ENCODE measurements at places on chromosomes 5 and 9.
A peak's percentile ranks its signal among the peaks of the same experiment; 100 is the strongest.

GRCh38 chr5:14439087-14439871 lies 142.3 kb upstream of the OTULINL start:
- DNase-seq, result no peak

GRCh38 chr9:21096901-21097255 lies 19.1 kb upstream of the IFNB1 start:
- no peak for DNase-seq

DNA sequence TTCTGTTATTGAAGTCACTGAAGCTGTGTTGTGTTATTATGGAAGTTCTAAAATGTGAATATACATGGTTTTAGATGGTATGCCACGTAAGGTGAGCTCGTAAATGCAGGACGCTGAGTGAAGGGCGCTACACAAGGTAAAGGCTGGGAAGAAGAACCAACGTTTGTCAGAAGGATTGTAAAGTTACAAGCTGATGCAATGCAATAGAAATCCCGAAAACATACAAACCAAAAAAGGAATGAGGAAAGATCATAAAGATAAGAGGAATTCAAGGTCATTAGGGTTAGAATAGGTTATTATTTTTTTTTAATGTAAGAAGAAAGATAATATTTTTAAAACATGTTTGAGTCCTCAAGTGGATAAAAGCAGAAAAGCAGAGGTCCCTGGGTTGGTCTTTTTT lies 538.6 kb downstream of the CDH12 start:
- no peak for DNase-seq

- DNase-seq, result no peak
Observed at GRCh38 chr5:150175076-150175475, 8.5 kb downstream of the CDX1 start.

DNA sequence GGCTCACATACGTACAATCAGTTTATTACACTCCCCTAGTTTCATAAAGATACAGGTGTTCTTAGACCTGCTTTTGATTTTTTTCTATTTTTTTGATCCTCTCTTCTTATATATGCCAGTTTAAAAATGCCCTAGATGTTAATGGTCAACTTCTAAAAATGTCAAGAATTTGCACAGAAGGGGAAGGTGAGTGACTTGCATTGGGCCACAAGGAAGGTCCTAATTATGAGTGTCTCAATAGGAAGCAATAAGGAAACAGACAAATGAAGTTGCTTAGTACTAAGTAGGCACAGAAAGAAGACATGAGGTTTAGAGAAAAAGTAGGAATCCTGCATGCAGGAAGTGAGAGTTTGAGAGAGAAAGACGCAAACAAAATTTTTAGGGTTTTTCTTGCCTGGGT lies 3.2 kb upstream of the CCDC171 start:
- no peak for DNase-seq

- DNase-seq, result no peak
Observed at GRCh38 chr5:173786286-173787187, 101.6 kb upstream of the CPEB4 start.

DNA sequence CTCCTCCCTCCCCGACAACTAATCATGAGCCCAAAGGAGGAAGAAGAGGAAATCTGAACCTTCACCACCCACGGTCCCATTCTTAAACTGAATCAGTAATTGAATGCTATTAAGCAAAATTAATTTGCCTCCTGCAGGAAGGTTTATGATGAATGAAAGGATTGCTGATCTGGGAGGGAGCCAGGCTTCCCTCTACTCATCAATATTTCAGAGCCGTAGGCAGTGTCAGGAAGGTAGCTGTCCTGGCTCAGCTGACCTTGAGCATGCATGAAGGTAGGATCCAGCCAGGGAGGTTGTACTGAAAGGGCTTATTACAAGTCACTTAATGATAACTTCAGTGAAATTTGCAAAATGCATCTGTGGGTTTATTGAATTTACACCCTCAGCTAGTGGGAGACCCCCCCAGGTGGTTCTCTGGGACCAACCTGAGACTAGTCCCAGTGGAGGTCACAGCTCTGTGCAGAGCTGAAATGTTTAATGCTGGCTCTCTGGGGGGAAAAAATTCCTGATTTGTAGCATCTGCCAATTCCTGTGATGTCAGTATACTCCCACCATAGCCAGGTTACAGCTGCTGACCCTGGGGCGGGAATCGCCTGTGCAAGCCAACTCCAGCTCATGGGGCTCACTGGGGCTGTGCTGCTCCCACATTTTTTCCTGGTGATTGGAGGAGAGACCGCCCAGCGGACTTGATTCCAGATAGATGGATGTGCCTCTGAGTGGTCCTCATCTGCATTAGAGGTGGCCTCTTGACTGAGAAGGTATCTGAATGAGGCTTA lies 47.9 kb upstream of the NCS1 start:
- no peak for DNase-seq

DNA sequence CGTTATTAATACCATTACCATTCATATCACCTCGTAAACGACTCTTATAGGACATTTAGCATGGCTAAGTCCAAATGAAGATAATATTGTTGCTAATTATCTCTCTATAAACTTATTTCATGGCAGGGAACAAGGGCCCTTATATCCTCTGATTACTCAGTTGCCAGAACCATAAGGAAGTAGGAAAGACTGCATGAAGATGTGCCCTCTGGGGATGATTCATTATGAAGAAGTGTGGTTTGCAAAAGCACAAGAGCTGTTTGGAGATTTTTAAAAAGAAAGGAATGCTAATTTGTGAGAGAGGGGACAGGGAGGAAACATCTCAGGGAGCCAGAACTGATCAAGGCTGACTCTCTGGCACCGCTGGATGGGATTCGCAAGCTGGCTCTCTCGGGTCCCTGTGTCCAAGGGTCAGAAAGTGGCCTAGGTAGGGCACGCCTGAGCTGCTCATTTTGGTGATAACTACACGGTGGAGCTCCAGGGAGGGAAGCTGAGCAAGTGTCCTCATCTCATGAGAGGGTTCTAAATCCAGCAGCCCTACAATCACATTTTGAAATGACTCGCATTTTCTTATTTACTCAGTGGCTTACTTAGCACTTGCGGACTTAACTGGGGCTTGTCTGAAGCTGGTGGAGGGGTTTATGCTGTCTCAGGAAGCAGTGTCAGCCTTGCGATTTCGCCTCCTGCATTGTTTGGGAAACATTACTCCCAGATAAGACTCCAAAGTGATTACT lies 136.8 kb downstream of the C5orf15 start:
- no peak for DNase-seq

DNA sequence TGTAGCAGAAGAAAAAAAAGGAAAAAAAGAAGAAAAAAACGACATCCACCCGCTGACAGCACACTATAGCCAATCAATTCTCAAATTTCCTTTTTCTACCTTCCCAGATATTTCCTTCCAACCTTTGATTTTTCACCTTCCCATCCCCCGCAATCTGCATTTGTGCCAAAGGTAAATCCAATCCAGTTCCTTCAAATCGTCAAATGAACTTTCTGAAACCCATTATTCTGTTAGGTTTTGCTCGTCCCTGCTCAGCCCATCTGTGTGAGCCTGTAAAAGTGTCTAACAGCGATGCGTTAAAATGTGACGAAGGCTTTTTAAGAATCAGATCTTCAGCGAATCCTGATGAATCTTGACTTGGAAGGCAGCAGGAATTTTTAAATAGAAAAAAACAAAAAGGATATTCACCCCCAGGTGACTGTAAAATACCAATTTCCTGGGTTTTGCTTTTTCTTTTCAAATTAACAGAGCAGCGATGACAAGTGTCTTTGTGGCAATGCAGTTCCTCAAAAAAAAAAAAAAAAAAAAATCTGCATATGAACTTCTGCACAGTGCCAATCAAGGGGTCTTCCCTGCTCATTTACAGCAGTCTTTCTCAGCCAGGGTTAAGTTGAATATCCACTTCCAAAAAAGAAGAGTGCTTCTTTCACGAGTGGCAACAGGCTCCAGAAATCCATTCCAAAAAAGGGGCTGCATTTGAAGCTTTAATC lies 367 bp upstream of the SHC3 start:
- no peak for DNase-seq

DNA sequence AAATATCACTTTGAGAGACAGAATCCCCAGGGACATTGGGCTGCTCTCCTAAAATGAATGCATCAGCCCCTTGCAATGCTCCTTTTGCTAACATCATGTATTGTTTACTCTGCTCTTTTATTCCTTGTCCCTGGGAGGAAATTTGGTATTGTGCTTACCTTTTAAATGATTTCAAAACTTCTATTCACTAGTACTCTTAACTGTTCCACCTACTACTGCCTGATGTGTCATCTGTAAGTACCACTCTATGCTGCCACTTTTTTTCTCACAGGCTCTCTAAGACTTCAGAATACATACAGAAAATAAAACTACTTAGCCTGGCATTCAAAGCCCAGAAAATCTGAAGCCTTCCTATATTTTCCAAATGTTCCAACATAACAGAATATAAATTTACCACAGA lies 667.2 kb downstream of the BRINP1 start:
- DNase-seq, result no peak

- no peak for DNase-seq
Observed at GRCh38 chr9:91285729-91286353, 75.9 kb downstream of the AUH start.

DNA sequence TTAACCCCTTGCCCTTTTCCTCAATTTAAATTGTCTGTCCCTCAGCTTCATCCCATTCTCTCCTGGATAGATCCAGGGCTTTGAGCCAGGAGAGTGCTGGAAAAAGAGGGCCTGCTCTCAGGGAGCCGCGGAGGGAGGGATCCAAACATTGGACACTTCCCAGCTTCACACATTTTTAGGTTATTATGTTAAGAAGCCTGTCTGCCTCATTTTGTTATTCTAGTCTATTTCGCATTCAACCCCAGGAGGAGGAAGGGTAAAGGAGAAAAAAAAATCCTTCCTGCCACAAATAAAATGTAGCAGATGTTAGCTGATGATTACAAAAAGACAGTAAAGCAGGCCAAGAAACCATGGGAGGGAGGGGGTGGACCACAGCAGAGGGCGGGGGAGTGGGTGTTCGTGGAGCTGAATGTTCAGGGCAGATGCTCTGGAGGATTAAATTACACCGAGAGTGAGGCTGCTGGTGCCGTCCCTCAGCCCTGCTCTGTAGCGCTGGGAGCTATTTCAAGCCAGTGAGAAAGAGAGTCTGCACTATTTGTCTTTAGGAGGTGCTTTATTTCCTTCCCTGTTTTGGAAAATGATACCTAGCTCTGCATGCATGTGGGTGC lies 60.6 kb upstream of the ZFR start:
- DNase-seq, result no peak

DNA sequence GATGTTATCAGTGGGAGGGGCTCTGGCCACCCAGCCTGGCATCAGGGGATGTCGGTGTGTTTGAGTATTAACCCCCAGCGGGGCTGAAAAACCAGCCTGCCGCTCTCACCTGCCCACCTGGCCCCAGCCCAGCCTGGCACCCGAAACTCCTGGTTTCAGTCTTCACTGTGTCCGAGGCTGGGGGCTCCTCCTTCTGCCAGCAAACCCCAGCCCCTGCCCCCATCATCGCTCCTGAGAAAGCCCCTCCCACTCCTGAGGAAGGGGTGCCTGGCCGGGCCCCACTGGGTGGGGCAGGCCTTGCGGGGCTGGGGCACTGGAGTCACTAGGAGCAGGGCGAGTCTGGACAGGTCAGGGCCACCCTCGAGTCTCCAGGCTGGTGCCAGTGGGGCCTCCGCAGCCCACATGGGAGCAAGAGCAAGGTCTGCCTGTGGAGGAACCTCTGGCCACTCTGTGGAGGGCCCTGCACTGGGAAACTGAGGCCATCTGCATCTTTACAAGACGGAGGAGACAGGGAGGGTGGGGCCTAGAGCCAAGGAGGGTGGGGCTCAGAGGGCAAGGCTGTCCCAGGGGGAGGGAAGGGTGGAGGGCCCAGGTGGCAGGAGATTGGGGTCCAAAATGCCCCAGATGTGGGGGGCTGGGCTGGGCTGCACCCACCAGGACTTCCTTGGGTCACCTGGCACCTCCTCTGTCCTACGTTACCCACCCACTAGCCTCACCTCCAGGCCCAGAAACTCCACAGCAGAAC lies 51.5 kb upstream of the NOTCH1 start:
- DNase-seq, result no peak

DNA sequence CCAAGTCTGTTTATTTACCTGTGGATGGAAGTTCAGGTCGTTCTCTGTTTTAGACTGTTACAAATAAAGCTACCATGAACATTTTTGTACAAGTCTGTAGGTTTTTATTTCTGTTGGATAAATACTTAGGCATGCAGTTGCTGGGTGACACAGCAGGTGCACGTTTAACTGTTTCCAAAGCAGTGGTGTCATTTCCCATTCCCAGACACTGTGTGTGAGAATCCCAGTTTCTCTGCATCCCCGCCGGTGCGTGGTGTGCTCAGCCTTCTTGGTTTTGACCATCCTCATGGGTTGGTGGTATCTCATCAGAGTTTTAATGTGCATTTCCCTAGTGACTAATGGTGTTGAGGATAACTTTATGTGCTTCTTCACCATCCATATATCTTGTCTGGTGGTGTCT lies 27.2 kb downstream of the AHRR start:
- DNase-seq, result no peak

GRCh38 chr5:139787568-139788293 lies 7.9 kb upstream of the PSD2 start:
- DNase-seq, result peak; percentile 79

DNA sequence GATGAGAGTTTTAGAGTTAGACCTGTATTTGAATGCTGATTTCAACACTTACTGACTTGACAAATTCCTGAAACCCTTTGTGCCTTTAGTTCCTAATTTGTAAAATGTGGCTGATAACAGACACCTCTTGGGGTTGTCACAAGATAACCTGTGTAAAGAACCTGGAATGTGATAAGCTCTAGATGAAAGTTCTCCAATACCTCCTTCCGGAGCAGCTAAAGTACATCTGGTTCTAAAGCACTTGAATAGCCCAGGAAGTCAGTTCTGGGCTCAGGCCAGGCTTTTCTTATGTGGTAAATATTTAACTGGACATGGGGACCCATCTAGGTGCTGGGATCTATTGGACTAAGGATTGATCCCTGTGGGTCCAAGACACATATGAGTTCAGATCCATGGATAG lies 310.8 kb upstream of the ADAMTSL1 start:
- no peak for DNase-seq

GRCh38 chr5:152374711-152375275 lies 30.3 kb downstream of the NMUR2 start:
- DNase-seq, result no peak

DNA sequence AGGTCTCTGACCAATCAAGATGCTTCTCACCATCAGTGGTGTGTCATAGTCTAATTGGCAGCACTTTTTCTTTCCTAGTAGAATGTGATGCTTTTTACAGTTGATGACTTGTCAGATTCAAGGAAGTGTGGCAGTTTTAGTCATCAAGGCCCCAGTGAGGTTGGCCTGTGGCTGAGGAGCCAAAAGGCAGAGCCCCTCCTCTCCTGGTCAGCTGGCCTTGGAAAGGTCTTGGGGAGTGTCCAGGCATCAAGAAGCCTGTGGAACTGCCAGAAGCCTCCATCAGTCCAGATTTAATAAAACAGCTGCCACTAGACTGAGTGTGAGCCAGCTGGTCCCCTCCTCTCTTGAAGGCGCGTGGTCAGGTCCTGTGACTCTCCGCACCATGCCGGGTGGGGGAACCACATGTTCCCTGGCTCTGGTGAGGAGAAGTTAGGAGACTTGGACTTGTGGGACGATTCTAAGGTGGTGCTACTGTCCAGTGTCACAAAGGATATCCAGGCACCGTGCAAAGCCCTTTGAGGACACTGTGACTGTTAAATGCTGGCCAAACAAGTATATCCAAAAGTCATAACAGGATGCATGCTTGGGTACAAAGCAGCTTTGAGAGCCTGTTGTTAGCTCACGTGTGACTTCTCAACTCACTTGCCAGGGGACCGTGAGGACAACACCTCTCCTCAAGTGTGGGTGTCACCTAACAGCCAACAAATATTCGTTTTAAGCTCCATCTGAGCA lies 6.1 kb upstream of the ANGPTL2 start:
- DNase-seq, result no peak

All from activated CD4-positive, CD25-positive, alpha-beta regulatory T cell (primary cell).